Activated CD4-positive, CD25-positive, alpha-beta regulatory T cell (primary cell): ENCODE measurements at places on chromosomes 12 and 14.

GRCh38 chr12:84411031-84411430, 501.6 kb downstream of the SLC6A15 start:
- no peak for DNase-seq

DNA sequence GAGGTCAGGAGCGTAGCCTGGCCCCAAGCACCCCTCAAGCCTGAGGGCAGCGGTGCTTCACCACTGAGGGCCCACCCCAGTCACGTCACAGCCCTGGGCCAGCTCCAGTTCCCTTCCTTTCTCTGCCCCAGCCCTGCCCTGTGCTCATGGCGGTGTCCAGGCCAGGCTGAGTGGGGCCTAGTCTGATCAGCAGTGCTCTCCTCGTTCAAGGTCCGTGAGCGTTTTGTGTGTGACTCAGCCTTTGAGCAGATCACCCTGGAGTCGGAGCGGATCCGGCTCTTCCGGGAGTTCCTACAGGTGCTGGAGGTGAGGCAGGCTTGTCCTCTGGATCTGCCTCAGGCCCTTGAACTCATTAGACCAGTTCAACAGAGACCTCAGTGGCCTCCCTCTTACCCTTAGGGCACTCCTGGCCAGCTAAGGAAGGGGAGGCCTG, 19.0 kb downstream of the PRPF40B start:
- DNase-seq: no peak

DNA sequence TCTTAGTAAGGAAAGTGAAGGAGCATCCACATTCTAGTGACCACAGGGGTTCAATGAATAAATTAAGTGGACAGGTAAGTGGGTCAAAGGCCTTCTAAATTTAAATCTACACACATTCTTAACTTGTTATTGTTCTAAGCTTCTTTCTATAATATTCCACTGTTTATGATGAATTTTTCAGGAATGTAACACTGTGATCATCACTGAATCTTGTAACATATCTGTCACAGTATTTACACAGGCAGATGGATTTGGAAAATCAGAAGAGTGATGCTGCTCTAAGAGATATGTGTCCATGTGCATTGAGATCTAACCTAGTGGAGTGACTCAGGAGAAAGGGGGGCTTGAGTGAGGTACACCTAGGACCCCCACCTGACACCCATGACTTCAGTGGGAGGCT, 115.4 kb upstream of the OVCH1 start:
- DNase-seq: no peak

DNA sequence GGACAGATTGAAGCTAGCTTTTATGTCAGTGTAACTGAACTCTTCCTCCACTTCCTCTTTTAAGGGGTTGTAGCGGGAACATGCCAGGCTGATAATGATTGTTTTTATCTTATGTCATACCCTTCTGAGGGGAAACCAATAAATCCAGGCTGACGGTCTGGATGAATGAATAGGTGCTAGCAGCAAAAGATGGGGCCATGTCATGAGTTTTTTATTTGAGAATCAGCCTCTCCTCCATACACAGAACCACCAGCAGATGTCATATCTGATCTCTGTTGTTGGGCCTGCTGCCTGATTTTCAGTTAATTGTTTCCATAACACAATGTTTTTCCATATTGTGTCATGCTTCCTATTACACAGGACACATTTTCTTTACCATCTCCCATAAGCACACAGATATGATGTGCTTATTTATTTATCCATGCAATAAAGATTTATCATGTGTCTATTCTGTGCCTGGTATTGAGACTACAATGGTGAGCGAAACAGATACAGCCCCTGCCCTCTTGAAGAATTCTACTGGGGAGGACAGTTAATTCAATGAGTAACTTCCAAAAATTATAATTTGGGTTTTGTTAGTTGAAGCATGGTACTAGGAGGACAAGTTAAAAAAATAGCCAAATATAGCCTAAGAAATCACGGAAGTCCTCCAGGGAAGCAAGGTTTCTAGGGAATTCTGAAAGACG, 33.6 kb upstream of the CRY1 start:
- no peak for DNase-seq

DNA sequence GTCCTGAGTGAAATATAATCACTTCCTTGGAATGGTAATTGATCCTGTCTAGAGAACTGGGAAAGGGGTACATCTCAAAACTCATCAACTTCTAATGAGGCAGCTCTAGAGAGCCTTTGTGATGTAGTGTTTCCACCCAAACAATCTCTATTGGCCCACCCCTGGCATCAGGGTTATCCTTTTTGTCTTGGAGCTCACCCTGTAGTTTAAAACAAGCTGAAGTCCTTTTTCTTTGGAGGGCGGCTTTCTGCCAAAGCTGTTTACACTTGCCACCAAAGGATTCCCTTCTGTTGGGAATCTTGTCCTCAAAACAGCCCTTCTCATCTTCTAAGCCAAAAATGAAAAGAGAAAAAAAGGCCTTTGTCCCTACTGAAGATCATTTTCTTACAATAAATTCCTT, 60.6 kb upstream of the GTF2A1 start:
- no peak for DNase-seq

DNA sequence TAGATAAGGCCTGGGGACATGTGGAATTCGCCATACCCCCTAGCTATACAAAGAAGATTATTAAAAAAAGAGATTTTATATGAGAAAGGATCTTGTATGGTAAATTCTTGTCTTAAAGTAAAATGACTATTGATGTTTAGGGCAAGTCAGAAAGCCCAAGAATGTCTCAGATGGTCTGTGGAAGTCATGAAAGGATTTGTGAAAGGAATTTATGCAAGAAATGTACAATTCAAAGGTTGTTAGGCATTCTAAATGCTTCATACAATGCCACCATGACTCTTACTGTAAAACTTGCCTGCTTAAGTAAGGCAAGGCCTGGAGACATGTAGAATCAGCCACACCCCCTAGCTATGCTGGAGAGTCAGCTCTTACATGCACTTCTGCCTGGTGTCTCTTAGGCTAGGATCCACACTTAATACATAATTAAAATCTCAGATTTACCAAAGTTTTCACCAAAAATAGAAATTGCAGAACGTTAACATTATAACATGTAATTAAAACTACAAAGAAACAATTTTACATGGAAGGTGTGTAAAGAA, 8.9 kb upstream of the ETNK1 start:
- no peak for DNase-seq

DNA sequence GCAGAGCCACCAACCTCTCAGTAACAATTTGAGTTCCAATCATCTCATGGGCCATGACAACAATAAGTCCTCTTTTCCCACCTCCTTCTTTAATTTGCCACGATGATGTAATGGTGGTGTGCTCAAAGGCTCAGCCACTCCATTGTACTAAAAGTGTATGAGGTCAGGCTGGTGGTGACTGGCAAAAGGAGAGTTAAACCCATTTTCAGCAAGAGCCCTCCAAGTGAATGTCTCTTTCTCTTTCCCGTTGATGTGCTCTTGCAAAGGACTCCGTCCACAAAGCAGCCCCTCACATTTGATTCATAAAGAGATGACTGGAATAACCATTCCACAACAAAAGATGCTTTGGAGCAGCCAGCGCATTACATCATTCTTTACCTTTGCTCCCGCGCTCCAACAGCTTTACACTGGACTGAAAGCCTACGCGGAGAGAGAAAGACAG, 41.6 kb downstream of the DUSP16 start:
- no peak for DNase-seq

DNA sequence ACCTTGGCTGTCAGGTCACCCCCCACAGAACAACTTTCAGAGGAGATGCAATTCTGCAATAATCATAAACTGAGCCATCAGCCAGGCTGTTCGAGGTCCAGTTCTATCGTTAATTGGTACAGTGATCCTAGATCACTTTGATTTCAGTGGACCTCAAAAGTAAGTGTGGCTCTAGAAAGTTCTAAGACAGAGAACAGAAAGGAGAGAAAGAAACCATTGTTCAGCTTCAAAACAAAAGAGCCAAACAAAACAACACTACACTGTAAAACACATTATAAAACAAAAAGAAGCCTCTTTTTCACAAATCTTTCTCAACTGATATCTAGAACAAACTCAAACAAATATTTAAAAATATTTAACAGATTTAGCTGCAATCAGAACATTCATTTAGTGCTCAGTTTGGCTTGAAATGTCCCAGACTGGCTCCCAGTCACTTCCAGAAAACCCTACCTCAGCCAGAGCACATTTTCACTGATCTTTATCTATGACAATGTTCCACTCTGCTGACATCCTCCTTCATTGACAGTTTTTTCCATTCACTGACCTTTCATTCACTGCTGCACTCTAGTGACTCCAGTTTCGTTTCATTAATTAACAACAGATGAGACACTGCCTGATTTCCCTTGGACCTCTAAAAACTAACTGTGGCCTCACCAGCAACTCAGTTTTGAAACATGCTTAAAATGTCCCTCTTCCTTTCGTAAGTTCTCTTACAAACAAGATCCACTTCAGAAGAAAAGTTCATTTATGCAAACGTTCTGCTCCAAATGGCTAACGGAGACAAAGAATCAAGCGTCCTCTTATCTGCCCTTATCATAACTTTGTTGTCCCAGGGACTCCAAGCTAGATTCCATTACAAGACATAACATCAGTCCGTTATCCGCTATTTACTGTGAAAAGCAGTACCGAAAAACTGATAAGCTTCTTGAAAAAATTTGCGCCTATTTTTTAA, 56.8 kb downstream of the DUSP16 start:
- no peak for DNase-seq

- no peak for DNase-seq
Measured at GRCh38 chr12:51548241-51548640, 42.8 kb upstream of the SCN8A start.

DNA sequence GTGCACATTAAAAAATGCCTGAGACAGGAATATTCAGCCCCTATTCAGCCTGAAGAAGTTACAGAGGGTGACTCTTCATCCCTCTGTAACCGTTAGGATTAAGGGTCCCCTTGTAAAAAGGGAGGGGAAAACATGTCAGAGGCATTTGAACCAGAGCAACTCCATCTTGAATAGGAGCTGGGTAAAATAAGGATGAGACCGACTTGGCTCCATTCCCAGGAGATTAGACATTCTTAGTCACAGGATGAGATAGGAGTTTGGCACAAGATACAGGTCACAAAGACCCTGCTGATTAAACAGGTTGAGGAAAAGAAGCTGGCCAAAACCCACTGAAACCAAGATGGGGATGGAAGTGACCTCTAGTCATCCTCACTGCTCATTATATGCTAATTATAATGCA, 19.9 kb upstream of the MDM1 start:
- DNase-seq: no peak

- DNase-seq: no peak
Measured at GRCh38 chr12:113755098-113755497, 211.0 kb downstream of the RBM19 start.

DNA sequence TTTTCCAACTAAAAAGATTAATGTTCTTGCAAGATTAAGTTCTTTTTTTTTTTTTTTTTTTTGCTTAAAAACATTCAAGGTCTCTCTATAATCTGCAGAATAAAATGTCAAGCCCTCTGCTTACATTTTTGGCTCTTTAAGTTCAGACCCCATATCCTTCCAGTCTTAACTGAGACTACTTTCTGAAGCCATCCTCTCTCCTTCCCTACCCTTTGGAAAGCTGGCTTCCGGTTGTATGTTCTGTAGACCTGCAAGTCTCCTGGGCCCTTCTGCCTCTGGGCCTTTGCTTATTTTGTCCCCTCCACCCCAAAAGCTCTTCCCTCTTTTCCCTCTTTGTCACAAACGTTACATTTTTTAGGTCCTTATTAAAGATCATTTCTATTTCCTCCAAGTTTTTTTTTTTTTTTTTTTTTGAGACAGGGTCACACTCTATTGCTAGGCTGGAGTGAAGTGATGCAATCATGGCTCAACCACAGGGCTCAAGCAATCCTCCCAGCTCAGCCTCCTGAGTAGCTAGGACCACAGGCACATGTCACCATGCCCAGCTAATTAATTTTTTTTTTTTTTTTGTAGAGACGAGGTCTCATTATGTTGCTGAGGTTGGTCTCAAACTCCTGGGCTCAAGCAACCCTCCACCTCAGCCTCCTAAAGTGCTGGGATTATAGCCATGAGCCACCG, 46.5 kb downstream of the PTPRB start:
- DNase-seq: no peak

- DNase-seq: no peak
Measured at GRCh38 chr12:9948606-9949296, 16.6 kb upstream of the CLEC2A start.

DNA sequence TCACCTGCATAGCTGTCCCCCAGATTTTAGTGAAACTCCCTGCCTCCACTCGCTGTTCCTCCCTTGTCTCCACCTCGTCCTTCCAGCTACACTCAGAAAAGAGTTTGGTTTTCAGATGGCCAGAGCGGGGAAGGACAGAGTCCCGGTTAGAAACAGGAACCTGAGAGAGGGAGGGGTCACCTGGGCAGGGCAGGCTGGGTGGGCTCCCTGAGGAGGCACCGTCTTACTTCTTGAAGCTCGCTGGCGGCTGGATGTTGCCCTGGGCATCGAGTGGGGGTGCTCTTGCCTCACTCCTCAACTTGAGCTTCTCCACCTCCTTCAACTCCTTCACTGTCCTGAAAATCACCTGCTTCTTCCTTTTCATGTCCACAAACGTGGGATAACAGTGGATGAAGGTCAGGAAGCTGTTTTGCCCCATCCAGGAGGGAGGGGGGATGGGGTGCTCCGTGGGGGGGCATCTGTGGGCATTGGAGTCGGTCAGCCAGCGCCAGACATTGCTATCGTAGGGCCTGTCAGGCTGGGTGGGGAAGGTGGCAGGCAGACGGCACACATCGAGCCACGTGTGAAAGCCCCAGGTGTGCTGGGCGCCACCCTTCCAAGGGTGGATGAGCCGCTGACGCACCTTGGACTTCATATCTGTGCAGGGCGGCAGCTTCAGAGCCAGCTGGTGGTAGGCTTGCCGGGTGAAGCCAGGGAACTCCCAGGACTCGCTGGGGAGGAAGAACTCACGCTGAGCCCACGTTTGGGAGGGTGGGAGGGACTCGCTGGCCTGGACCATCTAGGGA, 2.0 kb downstream of the TEX52 start:
- no peak for DNase-seq

GRCh38 chr12:19105463-19105862, 24.1 kb upstream of the PLEKHA5 start:
- no peak for DNase-seq

DNA sequence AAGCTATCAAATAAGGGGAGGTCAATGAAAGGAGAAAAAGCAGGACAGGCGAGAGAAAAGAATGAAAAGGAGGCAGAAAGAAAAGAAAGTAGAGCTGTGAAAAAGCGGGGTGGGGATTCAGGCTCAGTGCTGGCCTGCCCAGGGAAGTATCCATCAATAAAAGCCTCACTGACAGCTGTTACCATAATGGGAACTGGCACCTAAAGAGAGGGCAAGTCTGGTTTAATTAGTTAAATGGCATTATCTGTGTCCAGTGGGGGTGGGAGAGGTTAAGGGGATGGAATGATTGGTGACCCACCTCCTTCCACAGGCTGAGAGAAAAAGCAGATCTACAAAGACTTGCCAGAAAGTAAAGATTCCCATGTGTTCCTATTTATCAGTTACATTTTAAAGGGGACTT, 7.4 kb downstream of the SALL2 start:
- DNase-seq: no peak
